ENCODE measurements at places on chromosomes 4 and X.
A peak's percentile ranks its signal among the peaks of the same experiment; 100 is the strongest.

GRCh38 chr4:25098964-25099891, 61.0 kb downstream of the SEPSECS start:
- no peak for DNase-seq

- DNase-seq: no peak
Measured at GRCh38 chr4:134132086-134132783, 69.4 kb downstream of the PABPC4L start.

DNA sequence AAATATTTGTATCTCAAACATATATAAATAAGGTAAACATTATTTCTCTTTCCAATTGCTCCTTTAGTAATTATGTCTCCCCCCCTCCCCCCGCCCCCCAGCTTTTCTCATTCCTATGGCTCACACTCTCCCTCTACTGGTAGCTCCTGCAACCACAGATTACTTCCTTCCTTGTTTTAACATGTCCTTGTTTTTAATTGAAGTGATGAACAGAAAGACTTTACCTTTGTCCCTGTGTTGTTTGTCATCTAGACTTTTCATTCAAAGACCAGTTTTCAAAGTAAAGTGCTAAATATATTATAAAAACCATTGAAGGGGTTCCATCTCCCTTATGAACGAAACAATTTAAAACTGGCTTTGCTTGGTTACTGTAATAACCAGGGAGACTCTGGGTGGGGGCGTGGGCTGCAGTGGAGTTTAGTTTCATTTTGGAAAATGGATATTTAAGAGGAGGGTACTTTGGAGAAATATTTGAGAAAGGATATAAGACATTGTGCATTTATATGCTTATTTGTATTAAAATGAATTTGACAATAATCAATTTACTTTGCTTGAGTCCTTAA, 352.9 kb downstream of the RAPGEF2 start:
- DNase-seq: no peak

- DNase-seq: no peak
Measured at GRCh38 chr4:99447079-99447478, 11.9 kb upstream of the ADH7 start.

- no peak for DNase-seq
Measured at GRCh38 chr4:74612837-74613236, 167.9 kb downstream of the AREG start.

DNA sequence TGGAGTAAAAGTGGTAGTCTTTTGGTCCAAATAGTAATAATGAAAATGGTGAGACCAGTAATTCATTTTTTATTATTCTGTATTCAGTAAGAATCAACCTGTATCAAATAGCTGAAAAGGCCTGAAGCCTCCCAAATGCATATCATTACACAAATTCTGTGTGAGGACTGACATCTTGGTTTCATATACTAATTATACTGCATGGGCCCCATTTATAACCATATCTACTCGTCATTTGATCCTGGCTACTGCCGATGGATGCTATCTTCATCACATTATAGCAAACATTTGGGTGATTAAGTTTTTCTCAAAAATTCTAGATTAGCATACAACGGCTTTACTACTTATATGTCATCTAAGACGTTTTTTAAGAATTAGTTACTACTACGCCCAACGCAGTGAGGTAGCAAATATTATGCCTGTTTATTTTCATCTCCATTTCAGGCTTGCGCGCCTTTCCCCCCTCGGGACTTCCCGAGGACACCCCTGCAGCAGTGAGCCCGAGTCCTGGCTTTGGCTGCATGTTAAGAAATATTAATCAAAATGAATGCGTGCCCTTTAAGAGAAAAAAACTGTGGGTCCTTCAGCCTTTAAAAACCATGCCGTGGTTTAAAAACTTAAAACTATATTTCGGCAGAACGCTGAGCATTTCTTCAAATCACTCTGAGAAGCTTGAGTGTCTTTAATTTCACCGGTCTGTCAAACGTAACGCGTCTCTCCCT, 814 bp upstream of the MMAA start:
- peak; percentile 10 for DNase-seq

GRCh38 chrX:11929476-11929875, 171.4 kb downstream of the MSL3 start:
- DNase-seq: no peak

GRCh38 chr4:152697284-152698088, 17.7 kb upstream of the TMEM154 start:
- no peak for DNase-seq

DNA sequence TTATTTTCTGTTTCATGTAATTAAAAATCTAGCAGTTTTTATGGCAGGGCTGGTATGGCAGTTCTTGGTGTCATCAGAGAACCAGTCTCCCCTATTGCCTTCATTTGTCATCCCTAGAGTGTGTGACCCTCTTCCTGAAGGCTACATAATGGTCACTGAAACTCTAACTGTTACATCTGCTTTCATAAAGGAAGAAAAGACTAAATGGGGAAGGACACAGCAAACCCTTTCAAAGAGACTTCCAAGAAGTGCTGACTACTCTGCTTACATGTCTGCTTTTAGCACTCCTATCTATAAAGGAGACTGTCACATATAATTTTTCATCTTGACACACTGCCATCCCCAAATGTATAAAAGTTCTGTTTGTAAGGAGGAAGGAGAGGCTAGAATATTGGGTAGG, 105.9 kb upstream of the DIAPH2 start:
- no peak for DNase-seq

GRCh38 chr4:94523033-94523580, 71.4 kb downstream of the PDLIM5 start:
- DNase-seq: no peak

GRCh38 chrX:2638279-2638678, 52.8 kb upstream of the CD99 start:
- DNase-seq: no peak

DNA sequence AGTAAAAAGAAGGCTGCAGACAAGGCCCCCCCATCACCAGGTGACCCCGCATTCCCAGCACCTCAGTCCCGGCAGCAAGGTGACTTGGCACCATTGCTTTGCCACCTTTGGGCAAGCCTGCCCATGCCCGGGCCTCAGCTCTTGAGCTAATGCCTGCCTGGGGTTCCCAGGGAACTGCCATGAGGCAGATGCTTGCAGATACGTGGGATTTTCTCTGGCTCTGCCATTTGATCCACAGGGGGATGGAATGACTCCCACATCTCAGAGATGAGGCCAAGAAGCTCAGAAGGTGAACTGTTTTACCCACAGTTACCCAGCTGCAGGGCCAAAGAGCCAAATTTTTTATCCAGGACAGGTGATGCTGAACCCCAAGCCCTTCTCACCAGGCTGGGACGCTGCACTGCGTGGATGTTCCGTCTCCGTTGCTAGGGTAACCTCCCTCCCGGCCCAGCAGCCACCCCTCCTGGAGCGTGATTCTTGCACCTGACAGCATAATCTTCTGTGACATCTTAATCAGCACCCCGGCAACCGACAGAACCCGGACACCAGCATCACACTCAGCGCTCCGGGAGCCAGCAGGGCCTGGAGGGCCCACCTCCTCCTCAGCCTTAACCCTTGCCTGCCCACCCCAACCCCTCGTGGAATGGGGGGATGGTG, 15.7 kb upstream of the MSX1 start:
- no peak for DNase-seq

GRCh38 chr4:93029769-93030168, 726.0 kb downstream of the GRID2 start:
- no peak for DNase-seq

DNA sequence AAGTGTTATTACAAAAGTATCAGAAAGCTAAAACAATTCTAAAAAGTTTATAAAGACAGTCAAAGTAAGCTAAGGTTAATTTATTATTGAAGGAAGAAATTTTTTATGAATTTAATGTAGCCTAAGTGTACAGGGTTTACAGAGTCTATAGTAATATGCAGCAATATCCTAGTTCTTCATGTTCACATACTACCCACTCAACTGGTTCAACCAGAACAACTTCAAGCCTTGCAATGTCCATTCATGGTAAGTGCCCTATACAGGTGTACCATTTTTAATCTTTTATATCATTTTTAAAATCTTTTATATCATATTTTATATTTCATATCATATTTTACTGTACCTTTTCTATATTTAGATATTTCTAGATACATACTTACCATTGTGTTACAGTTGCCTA, 34.3 kb downstream of the COL4A5 start:
- no peak for DNase-seq

DNA sequence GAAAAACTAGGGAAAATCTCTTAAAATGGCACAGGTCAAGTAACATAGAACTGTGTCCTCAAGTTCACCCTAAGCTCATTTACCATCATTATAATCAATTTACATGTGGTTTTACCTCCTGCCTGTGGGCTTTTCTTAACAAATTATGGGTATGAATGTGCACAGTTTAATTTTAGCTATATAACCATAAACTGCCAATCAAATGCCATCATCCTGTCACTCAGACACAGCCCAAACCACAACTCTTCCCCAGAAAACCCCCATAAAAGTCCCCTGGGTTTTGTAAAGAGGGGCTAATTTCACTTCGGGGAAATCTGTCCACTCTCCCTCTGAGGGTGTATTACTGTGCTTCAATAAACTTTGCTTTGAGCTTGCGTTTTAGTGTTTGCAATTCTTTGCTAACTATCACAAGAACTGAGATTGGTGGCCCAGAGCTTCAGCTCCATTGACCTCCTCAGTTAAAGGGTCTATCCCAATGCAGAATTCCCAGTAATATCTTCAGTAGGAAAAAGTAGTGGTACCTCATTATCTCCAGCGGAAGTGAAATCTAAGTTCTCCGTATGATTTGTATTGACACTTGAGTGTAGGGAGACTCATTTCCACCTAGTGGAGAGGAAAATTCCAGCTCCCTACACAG, 394.6 kb downstream of the SPOCK3 start:
- DNase-seq: no peak

GRCh38 chr4:25441519-25442117, 64.6 kb downstream of the ANAPC4 start:
- no peak for DNase-seq

All from stimulated activated CD4-positive, alpha-beta T cell treated with anti-CD3 and anti-CD28 coated beads, Interleukin-1b, Interleukin-23, amount 100 ng/mL, for 24 hours (primary cell).